Psoas muscle (tissue), 8 donors: ENCODE measurements at places on chromosomes 7 and 10.

DNA sequence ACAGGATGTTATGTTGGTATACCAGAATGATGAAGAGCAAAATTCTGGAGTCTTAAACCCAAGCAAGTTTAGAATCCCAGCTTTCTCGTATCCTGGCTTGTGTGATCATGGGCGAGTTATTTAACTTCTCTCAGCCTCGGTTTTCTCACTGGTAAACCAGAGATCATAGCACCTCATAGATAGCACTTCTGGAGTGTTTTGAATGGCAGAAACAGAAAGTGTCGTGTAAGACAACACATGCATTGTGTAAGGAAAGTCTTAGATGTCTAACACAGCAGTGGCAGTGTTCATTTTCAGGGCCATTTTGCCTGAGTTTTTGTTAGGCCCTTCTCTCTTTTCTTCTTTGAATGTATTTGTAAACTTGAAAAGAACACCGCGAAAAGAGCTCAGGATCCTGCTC is 465.1 kb downstream of the AUTS2 start:
- DNase-seq = no peak

- no peak for DNase-seq
These were observed 17.9 kb downstream of the RTKN2 start for GRCh38 chr10:62250594-62251198.

DNA sequence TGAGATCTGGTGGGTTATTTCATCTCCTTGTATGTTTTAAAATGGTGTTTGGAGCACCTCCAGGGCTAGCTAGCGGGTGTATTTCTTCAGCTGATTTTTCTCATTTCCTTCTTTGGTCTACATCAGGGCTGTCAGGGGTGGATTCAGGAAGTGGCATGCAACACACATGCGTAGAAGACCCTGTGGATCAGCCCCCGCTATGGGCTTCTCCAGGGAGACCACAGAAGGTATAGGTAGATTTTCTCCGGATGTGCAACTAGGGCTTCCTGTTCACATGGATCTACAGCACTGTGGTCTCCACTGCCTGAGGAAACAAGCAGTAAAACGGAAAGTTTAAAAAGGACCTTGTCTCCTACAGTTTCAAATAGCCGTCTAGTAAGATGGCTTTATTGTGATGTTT is 10.4 kb downstream of the NUB1 start:
- DNase-seq = no peak

DNA sequence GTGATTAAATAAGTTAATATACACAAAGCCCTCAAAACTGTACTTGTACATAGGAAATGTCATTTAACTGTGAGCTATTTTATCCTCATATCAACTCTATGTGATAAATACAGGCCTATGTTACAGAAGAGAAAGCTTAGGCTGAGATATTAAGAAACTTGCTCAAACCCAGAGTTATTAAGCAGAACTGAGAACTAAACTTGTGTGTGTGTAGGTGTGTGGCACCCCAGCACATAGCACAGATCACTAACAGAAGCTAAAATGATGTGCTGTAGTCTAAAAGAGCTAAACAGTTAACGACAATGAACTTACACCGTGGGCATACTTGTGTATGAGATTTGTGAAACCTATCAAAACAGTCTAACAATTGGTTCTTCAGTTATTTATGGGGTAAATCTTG is 34.5 kb downstream of the MTPN start:
- no peak for DNase-seq

DNA sequence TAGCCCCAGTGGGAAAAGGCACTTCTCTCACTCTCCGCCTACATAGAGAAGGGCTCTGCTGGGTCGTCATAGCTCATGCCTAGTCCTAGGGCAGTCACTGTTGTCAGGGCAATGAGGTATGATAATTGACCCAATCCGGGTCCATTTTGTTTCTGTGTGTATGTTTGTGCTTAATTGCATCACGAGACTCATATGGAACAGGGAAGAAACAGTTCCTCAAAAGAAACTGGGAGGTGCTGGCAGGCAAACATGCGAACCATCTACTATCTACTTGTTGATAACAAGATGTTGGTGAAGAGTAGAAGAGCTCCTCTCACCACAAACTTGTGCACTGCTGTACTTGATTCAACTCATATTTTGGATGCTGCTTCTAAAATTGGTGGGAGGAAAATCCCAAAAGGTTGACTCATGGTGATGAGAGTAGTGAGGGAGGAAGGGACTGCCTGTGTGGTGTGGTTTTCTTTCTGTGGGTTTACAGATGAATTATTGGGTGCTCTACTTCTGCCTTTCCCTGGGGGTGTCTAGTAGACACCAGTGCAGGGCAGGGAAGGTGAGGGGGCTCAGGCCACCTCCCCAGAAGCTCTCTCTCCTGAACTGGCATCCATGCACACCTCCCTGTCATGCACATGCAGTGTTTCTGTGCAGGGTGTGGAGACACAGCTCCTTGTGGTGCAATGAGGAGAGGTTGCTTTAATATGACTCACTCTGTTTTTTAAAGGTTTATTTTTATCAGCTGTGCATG is 29.4 kb downstream of the LSMEM1 start:
- no peak for DNase-seq

- no peak for DNase-seq
These were observed 22.3 kb downstream of the MAP3K8 start for GRCh38 chr10:30456266-30456665.

- no peak for DNase-seq
These were observed 10.5 kb downstream of the LSM5 start for GRCh38 chr7:32479574-32480200.

DNA sequence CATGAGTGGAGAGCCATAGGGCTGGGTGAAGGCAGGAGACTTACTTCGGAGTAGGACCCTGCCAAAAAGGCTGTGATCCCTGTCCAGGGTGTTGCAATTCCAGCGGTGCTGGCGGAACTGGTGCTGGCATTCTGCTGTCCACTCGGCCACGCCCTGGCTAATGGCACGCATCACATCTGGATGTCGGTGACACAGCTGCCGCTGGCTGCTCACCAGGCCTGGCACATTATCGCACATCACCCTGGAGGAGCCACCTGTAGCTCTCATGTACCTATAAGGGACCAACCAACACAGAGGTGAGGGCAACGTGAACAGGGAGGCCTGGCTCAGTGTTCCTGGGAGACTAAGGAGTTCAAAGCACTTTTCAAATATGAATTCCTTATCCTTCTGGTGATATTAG is 2.3 kb downstream of the WNT2 start:
- no peak for DNase-seq

DNA sequence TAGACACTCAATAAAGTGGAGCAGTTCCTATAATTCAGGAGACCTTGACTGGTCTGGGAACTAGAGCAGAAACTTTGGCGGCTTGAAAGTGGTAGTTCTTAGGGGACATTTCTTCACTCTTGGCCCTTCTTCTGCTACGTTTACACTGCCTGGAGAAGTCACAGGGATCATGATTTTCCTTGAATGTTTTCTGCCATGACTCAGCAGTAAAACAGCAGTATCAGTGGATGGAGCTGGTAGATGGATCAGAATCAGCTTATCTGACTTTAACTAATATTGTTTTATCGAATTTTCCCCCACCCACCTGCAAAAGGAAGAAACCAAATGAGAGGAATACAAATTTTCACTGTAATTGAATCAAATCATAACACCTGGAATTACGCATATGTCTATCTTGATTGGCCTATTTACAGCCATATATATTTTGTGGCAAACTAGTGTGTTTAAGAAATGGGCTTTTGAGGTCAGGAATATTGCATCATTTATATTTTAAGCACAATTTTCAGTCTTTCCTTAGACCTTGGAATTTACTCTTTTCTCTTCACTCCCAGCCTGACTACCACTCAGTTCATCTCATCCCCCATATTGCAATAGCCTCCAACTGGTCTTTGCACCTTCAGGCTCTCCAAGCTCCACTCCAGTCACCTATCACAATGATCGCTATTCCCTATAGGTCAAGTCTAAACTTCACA is 14.9 kb upstream of the DLX5 start:
- DNase-seq = no peak

- no peak for DNase-seq
These were observed 220.5 kb upstream of the PRSS1 start for GRCh38 chr7:142528608-142529408.

- DNase-seq = peak; percentile 80
These were observed 36.9 kb upstream of the SH2D4B start for GRCh38 chr10:80500572-80501380.

- DNase-seq = no peak
These were observed 365.5 kb downstream of the GALNT17 start for GRCh38 chr7:71497256-71497946.

GRCh38 chr7:132560105-132560504 is 16.2 kb downstream of the PLXNA4 start:
- DNase-seq = no peak

GRCh38 chr7:41735206-41735605 is 32.3 kb upstream of the INHBA start:
- no peak for DNase-seq

GRCh38 chr10:117938104-117938503 is 108.6 kb downstream of the RAB11FIP2 start:
- DNase-seq = no peak

DNA sequence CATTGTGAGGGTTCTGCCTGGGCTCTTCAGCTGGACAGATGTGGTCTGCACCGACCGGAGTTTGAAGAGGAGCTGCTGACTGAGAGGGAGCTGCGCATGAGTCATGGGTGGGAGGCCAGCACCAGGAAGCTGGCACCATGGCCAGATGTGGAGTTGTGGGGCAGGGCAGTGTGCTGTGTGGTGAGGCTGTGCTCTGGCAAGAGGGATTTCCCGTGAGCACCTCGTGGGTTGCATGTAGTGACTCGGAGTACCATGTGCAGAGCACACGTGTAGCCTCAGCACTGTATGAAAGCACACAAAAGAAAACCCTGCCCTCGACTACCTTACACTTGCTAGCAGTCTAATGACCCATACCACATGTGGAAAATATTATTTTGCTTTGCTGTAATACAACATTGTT is 103.4 kb downstream of the WNT2 start:
- no peak for DNase-seq

DNA sequence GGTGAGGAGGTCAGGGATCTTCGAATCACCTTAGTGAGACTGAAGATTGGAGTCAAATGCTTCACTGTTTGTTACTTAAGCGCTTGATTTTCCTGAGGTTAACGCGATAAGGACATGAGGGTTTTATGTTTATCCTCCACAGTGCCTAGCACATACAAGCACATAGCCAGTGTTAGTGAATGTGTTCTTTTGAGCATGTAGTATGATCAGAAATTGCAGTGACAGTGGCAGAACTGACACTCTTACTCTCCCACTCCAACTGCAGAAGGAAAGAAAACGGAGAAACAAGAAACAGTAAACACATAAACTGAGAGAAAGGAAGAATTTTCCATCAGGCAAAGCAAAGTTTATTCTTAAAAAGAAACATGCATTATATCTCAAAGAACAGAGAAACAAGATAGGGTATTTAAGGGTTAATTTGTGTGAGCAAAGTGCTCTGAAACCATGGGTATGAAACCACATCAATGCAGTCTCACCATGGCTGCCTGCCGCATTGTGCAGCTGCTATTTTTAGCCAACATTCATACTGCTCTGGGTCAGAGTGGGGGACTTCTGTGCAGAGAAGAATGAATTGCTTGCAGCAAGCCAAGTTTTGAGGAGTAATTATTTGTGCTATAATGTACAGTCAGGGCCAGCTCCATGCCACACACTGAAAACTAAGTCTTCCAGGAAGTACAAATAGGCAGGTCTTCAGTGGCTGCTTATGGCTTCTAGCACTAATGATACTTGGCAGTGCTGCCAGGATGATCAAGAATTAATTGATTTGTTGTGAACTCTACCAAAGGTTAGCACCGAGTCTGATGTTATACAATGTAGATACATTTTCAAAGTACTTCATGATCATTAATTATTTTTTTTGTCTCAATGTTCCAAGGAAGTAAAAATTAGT is 152.0 kb downstream of the MACC1 start:
- no peak for DNase-seq

DNA sequence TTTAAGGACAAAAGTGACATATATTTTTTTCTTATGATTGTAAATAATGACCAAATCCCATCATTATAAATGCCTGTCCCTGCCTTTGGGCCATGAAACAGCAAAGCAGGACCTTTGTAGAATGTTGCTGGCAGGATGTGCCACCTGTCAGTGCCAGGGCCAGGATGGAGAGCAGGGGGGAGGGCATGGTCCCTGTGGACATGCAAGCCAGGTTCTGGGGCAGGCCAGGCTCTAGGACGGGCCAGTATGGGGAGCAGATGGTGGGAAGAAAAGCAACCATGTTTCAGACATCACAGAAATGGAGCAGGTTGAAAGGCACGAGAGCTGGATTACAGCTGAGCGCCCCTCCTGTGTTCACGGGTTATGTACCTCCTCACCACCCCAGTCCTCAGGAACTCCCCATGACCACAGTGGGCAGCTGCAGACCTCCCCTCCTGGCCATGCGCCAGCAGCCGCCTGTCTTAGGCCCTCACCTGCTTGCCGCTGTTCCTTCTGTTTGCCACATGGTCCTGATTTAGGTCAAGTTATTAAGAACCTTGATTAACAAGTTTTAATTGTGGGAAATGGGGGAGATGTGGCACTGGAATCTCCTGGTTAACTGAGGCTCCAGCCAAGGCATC is 210.4 kb downstream of the PAXIP1 start:
- no peak for DNase-seq

DNA sequence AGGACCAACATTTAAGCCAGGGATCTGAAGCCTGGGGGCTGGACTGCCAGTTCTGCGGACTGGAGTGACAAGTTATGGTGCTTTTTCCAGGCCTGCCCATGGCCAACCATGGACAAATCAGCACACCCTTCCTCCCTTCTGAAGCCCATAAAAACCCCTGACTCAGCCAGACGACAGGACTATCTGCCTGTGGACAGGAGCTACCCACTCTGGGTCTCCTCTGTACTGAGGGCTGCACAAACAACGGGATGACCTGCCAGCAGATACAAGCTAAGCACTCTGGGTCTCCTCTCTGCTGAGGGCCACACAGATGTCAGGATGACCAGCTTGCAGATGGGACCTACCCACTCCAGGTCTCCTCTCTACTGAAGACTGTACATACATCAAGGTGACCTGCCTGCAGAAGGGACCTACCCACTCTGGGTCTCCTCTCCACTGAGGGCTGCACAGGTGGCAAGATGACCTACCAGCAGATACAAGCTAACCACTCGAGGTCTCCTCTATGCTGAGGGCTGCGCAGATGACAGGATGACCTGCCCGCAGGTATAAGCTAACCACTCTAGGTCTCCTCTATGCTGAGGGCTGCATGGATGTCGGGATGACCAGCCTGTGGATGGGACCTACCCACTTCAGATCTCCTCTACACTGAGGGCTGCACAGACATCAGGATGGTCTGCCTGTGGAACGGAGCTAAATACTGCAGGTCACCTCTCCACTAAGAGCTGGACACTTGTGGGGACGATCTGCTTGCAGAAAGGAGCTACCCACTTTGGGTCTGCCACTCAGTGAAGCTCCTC is 110.1 kb upstream of the GPR22 start:
- DNase-seq = no peak

- no peak for DNase-seq
These were observed 173.2 kb upstream of the MTPN start for GRCh38 chr7:136150311-136150710.

DNA sequence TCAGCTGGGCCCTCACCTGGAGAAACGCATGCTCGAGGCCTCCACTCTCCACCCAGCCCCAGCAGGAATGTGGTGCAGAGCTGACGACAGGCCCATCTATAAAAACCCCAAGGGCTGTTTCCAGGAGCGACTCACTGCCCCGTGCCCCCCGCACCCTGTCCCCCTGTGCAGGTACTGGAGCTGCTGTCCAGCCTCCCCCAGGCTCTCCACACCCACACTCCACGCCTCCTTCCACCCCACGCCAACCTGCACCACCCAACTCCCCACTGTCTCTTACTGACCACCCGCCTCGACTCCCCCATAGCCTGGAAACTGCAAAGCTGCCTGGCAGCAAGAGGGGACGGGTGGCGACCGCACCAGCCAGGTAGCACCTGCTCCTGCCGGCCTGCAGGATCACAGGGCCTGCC is 43.3 kb downstream of the DIP2C start:
- no peak for DNase-seq

GRCh38 chr7:124747072-124747471 is 18.5 kb downstream of the GPR37 start:
- DNase-seq = no peak
